Glutamatergic neuron (in vitro differentiated cells): ENCODE measurements at places on chromosomes 6 and 20. TPM values are rescaled to one million over a fixed set of nuclear protein-coding genes. Genes with fewer than 3 reads are reported as not detected.

CLPSL2 gene
- not detected for total RNA-seq

AGER gene
- total RNA-seq = 13.2 TPM

CST2 gene
- total RNA-seq = not detected

RAET1G gene
- not detected for total RNA-seq

GLP1R gene
- total RNA-seq = not detected

TP53TG5 gene
- total RNA-seq = not detected

CEP250 gene
- total RNA-seq = 39.4 TPM

DNA sequence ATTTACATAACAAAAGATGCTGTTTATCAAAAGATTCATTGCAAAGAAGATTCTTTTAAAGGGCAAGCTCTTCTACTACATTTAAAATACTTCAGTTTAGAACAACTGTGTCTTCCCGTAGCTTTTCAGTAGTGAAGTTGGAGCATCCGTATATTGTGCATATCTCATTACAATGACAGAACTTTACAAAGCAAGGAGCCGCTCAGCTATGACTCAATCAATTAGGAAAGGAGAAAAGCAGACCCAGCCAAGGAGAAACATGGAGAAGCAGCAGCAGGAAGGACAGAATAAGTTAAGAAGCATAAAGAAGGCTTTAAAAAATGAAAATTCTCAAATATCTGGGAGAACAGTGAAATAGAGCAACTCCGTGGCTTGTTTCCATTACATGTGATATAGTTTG lies 132.6 kb upstream of the SMLR1 start:
- DNase-seq = no peak

DNA sequence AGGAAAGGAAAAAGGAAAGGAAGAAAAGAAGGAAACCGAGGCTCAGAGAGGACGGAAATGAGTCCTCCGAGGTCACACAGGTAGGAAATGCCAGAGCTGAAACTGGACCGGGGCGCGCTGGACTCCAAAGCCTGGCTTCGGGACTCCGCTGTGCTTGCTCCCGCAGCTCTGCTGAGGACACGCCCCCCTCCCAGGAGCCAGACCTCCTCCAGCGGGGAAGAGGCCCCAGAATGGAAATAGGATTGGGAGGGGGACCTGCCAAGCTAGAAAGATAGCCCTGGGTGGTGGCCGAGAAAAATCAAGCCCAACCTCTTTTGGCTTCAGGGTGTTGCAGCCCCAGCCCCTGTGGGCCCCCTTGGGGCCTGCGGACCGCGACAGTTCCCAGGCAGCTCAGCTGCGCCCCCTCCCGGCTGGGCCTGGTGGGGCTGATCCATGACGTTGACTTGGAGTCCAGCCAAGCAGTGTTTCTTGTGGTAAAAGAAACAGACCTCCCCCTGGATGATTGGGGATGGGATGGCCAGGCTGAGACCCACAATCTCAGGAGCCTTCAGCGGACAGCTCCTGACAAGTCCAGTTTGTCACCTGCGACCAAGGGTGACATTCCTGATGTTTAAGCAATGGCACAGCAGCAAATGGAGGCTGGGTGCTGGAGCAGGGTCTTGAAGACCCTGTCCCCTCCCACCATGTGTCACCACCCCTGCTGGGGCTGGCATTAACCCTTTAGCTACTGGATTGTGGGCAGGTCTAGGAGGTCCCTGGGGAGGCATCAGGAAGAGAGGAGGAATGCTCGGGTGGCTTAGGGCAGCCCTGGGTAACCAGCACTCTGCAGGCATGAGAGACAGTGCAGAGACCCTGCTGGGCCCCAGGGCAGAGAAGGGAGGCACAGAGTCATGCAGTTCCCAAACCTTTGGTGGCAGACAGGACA lies 55.4 kb downstream of the RIPOR3 start:
- DNase-seq = peak; percentile 86

- no peak for DNase-seq
Observed at GRCh38 chr6:71028236-71028876, 71.5 kb upstream of the B3GAT2 start.

- DNase-seq = no peak
Observed at GRCh38 chr20:37484331-37484730, 36.7 kb upstream of the NNAT start.

GRCh38 chr6:146700078-146700686 lies 101.4 kb downstream of the ADGB start:
- no peak for DNase-seq

- no peak for DNase-seq
Observed at GRCh38 chr6:42967228-42967627, 6.7 kb downstream of the GNMT start.

- no peak for DNase-seq
Observed at GRCh38 chr6:1625794-1626435, 16.2 kb downstream of the FOXC1 start.

- DNase-seq = no peak
Observed at GRCh38 chr20:37760322-37760721, 66.5 kb downstream of the CTNNBL1 start.

GRCh38 chr6:15770347-15771143 lies 107.7 kb upstream of the DTNBP1 start:
- no peak for DNase-seq

GRCh38 chr6:98142839-98143238 lies 691.5 kb upstream of the POU3F2 start:
- DNase-seq = no peak

GRCh38 chr6:129785047-129785755 lies 75.2 kb upstream of the ARHGAP18 start:
- no peak for DNase-seq

DNA sequence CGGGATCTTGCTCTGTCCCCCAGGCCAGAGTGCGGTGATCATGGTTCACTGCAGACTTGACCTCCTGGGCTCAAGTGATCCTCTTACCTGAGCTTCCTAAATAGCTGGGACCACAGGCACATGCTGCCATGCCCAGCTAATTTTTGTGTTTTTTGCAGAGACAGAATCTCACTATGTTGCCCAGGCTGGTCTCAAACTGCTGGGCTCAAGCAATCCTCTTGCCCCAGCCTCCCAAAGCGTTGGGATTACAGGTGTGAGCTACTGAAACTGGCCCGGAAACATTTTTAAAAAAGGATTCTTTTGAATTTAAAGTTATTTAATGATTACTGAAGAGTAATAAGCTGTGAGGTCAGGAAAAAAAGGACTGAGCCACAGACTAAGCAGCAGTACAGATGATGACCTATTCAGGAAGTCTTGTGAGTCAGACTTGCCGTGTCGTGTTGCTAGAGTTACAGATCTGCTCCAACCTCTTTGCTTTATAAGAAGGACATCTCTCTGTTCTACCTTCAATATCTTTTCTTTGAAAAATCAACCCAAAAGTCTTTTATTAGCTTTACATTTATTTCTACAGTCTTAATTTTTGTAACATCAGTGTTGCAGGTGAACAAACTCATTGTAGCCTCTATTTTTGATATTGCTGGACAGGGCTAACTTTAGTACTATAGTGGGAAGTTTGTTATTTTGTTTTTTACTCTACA lies 108.7 kb downstream of the NCOA3 start:
- no peak for DNase-seq
